Stimulated activated naive CD4-positive, alpha-beta T cell (primary cell): ENCODE measurements at places on chromosomes 2 and 18.
A peak's percentile ranks its signal among the peaks of the same experiment; 100 is the strongest.

- no peak for DNase-seq
These were observed 66.5 kb downstream of the SMAD7 start for GRCh38 chr18:48884306-48884705.

GRCh38 chr2:18387441-18388206, 172.8 kb downstream of the RDH14 start:
- DNase-seq, result peak; percentile 43

GRCh38 chr2:54969295-54969939, 80.8 kb downstream of the RTN4 start:
- DNase-seq, result no peak

DNA sequence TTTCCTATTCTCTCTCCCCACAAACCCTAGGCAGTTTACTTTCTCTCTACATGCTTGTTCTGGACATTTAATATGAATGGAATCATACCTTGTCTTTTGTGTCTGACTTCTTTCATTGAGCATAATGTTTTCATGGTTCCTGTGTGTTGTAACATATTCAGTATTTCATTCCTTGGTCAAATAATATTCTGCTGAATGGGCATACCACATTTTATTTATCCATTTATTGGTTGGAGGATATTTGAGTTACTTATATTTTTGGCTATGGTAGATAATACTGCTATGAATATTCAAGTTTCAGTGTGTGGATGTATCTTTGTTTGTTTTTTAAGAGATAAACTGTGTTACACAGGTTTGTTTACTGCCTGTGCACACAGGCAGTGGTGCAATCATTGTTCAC, 9.0 kb downstream of the TWSG1 start:
- no peak for DNase-seq

- DNase-seq, result no peak
These were observed 86.0 kb upstream of the MAPK4 start for GRCh38 chr18:50473881-50474280.

- DNase-seq, result peak; percentile 79
These were observed 181.4 kb downstream of the SMAD2 start for GRCh38 chr18:47748847-47749599.

DNA sequence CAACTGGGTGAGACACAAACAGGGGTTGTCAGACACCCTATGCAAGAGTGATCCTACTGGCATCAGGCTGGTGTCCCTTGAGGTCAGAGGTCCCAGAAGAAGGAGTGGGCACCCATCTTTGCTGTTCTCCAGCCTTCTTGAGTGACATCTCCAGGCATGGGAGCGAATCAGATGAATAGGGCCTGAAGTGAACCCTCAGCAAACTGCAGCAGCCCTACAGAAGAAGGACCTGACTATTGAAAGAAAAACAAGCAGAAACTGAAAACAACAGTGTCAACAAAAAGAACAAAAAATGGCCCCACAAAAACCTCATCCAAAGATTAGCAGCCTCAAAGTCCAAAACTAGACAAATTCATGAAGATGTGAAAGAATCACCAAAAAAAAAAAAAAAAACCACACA, 1229.7 kb upstream of the CRIM1 start:
- DNase-seq, result no peak

DNA sequence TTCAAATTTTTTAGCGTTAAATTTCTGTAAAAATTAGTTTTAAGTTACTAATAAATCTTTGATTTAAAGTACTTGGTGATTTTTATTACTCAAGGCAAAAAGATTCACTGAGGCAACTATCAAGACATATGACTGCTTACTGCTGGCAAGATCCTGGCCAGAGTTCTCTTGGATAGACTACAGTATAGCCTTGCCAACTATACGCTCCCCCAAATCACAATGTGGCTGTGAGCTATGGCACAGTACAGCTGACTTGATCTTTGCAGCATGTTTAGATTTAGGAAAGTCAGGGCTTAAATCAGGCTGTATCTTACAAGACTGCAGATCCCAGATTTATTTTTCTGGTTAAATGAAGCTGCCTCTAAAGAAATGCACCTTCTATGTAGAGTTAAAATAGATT, 26.5 kb downstream of the MSTN start:
- no peak for DNase-seq
